Ascending aorta (tissue), 2 donors: ENCODE measurements at places on chromosomes 3 and 15.

GRCh38 chr3:126982126-126982470 is 817 bp upstream of the PLXNA1 start:
- peak; percentile 23 for DNase-seq

DNA sequence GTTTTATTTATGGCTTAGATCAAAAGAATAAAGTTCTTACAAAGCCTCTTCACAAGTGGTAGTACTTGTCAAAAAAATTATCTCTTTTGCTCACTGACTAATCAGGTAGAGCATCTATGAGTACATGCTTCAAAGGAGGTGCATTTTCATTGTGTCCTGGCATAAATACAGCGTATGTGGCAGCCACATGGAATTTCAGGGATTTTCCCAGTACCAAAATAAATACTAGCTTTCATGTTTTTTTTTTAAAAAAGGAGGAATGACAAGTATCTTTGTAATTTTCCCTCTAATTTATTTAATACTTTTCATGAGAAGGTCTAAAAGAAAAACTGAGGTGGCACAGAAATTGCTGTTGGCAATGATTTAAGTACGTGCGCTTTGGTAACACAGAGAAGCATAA is 597.8 kb upstream of the ALCAM start:
- DNase-seq = no peak

- no peak for DNase-seq
These were observed 591 bp downstream of the PROK2 start for GRCh38 chr3:71784201-71784913.

- DNase-seq = no peak
These were observed 296.1 kb upstream of the UMPS start for GRCh38 chr3:124434176-124434575.

- DNase-seq = no peak
These were observed 183.4 kb downstream of the KLHL25 start for GRCh38 chr15:85611361-85611760.

DNA sequence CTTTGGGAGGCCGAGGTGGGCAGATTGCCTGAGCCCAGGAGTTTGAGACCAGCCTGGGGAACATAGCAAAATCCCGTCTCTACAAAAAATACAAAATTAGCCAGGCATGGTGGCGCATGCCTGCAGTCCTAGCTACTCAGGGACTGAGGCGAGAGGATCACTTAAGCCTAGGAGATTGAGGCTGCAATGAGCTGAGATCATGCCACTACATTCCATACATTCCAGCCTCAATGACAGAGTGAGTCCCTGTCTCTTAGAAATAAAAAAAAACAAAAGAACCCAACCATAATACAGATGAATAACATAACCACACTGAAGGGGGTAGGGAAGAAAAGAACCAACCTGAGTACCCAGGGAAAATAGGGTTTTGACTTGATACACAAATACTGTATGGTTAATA is 19.7 kb upstream of the CGNL1 start:
- no peak for DNase-seq

DNA sequence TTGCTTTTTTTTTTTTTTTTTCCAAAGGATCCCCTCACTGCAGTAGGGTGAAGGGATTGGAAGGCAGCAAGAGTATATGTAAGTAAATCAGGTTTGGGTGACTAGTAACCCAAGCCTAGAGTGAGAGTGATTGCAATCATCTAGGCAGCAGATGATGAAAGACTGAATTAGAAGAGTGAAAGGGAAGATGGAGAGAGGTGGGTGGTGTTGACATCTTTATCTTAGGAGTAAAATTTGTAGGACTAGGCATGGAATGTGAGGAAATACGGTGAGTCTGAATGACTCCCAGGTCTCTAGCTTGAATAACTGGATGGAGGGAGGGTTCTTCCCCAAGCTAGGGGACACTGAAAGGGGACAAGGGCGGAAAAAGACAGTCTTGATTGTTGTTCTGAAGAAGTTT is 63.4 kb downstream of the TPRG1 start:
- DNase-seq = no peak

GRCh38 chr3:138042043-138042442 is 32.1 kb downstream of the CLDN18 start:
- no peak for DNase-seq

- DNase-seq = no peak
These were observed 279.3 kb upstream of the LRRFIP2 start for GRCh38 chr3:37453393-37454389.
